ENCODE measurements at places on chromosomes 16 and 17.

DNA sequence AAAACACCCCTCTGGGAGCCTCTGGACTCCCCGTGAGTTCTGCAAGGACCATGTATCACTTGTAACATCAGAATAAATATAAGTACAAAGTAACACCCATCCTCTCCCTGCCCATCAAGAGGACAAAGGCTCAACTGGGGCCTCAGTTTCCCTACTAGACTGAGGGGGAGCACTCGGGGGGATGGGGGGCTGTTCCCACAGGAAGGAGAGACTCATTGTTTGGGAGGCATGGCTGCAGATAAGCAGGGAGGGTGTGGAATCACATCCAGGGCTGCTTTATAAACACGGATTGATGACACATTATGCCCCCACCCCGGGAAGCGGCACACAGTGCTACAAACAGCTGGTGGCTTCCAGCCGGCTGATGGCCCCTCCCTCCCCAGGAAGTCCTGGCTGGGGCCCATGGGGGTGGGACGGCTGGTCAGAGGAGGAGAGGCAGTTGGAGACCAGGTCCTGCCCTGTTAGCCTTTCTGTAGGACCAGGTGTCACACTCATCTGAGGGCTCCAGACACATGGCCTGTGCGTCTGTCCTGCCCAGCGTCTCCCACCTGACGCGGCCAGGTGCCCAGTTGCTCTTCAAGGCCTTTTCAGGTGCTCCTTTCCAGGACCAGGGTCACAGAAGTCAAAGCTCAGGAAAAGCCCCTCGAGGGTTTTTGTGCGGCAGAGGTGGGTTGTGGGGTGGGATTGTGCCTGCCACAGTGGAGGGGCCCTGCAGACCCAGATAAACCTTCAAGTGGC lies 1.3 kb upstream of the MPG start:
- DNase-seq: peak; percentile 91

GRCh38 chr17:1002771-1003555 lies 6.0 kb downstream of the TIMM22 start:
- DNase-seq: no peak

DNA sequence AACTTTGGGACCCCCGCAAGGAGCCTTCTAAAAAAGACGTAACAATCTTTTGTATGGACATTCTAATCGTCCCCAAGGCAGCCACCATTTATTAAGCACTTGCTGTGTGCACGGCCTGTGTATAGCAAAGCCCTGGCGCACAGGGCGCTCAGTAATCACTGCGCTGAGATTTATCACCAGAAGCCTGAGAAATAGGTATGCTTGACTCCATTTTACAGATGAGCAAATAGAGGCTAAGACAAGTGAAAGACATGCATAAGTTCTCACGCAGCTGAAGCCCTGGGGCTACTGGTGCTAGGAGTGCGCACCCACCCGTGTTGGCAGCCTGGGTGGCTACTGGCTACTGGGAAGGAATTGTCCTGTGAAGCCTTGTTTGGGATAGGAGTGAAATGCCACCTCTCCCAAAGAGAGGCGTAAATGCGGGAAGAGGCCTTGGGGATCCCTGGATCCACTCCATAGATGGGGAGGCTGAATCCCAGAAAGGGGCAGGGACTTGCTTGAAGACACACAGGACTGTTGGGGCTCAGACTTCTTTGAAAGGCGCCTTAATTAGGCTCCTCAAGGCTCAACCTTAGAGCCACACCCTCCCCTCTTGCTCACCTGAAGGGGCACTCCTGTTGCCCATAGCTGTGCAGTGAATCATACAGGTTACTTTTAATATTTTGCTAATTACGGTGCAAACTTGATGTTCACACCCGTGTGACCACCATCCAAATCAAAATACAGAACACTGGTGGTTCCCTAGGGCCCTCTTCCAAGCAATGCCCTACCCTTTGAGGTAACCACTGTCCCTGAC lies 634 bp upstream of the NATD1 start:
- DNase-seq: no peak

GRCh38 chr17:68909066-68909465 lies 46.1 kb downstream of the ABCA8 start:
- DNase-seq: no peak

GRCh38 chr17:78583091-78583490 lies 5.9 kb upstream of the DNAH17 start:
- no peak for DNase-seq

- no peak for DNase-seq
Observed at GRCh38 chr16:28131181-28131580, 67.7 kb upstream of the GSG1L start.

DNA sequence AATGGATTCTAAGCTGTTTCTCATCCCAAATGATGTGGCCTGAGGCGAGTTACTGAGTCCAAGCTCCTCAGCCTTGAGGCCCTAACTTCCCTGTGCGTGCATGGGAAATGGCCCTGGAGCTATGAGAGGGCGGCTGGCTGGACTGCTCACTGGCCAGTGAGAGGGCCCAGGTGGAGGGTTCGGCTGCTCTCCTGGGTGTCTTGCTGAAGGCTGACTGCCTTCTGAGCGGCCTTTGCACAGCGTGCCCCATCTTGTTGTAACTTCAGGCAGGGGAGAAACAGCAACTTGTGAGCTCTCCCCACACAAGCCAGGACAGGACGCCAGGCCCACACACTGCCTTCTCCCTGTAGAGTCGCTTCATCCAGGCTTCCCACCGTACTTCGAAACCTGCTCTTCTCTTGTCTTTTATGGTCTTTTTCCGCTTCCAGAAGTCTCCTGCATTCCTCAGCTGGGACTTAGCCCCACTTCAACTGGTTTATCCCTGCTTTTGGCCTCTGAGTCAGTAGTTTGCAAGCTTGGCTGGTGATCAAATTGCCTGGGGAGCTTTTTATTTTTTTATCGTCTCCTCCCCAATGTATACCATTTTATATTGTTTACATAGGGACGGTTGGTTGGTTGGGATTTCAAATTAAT lies 13.3 kb downstream of the CDH3 start:
- no peak for DNase-seq

DNA sequence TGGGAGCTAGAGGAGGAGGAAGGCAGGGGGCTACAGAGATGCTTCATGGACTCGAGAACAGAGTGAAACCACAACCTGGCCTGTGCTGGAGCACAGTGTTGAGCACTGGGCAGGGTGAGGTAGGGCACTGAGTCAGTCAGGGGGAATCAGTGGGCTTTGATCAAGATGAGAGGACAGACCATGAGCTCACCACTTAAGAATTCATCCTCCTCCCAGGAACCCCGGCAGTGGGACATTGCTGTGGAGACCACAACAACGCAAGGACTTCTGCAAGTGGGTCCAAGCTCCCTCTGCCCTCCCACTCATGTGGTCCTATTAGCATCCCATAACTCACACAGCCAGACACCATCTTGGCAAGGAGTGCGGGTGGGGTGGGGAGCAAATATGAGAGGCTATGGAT lies 1.7 kb upstream of the CES5A start:
- DNase-seq: no peak

DNA sequence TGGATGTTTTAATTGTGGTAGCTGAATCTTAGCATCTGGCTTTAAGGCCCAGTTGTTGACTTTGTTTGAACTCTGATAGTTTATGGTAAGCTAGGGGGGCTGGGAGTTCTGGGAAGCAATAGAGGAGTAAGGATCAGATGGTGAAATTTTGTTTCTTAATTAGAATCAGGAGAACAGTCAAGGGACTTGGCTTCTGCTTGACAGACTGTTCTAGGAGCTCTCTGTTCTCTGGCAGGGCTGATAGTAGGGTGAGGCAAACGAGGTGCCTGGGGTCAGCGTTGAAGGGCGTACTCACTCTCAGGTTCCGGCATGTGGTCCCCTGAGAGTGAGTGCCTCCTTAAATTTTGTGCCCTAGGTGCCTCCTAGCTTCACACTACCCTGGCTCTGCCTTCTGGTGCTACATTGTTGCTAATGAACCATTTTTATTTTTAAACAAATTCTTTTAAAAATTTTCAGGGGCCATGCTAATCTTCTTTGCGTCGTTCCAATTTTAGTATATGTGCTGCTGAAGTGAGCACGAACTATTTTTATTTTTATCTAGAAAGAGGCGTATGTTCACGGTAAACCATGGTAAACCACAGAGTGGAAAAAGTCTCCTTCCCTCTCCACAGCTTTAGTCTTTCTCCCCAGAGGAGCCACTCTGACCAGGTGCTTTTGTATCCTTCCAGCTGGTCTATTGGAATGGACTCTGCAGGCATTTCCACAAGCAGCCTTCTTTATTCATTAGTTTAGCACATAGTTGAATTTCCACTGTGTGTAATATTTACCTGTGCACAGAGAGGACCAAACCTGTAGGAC lies 19.7 kb downstream of the SLC7A6 start:
- DNase-seq: no peak

GRCh38 chr17:6408276-6408675 lies 26.6 kb downstream of the AIPL1 start:
- no peak for DNase-seq

DNA sequence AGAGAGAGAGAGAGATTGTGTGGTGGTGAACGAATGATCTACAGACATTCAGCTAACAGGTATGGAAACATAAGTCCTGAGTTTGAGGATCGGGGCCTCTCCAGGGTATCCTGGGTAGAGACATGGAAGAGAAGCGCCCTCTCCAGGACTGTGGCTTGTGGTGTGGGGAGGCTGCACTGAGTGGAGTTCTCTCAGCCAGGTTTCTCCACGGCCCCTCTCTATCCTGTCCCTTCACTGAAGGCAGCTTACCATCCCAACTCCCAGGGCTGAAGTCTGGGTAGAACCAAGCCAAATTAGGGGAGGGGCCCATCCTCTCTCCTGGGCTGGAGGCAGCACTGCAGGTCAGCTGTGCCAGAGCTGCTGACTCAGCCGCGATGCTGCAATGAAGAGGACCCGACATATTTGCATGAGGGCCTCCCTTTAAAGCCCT lies 6.2 kb downstream of the C1QL1 start:
- DNase-seq: no peak

GRCh38 chr17:1755827-1756262 lies 6.0 kb upstream of the SERPINF1 start:
- no peak for DNase-seq

DNA sequence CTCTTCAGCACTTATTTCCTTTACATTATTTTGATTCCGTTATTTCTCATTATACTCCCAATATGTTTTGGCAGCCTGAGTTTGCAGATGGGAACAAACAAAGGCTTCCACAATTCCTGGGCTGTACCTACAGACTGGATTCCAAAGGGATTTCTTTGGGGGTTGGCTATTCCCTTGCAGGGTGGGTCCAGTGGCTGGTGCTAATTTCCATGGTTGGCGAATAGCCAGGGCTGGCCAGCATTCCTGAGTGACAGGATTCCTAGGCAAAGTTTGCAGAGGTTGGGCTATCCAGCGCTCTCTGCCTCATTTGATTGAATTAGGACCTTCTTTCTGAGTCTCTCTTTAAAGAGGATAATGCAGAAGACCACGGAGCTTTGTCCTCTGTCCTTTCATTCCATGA lies 207.4 kb downstream of the MAF start:
- peak; percentile 65 for DNase-seq

- DNase-seq: no peak
Observed at GRCh38 chr17:74803388-74803930, 27.3 kb upstream of the NAT9 start.

GRCh38 chr17:7497636-7498035 lies 13.5 kb downstream of the POLR2A start:
- DNase-seq: no peak

DNA sequence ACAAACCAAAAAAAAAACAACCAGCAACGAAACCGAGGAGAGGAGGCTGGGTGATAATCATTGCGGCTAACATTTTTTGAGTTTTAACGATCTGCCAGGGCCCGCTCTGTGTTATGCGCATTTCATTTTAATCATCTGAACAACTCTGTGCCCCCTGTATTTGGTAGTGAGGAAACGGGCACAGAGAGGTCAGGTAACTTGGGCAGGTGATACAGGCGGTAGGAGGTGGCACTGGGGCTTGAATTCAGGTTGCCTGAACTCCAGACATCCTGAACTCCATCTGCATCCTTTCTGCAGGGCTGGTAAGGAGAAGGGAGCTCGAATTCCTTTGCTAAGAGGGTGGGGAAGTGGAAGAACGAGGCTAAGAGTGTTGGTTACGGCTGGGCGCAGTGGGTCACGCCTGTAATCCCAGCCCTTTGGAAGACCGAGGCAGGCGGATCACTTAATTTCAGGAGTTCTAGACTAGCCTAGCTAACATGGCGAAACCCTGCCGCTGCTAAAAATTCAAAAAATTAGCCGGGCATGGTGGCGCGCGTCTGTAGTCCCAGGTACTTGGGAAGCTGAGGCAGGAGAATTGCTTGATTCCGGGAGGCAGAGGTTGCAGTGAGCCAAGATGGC lies 1.1 kb downstream of the CLUAP1 start:
- DNase-seq: peak; percentile 53

GRCh38 chr17:37106049-37106448 lies 157.3 kb downstream of the AATF start:
- DNase-seq: no peak

GRCh38 chr16:27242868-27243590 lies 25.5 kb downstream of the NSMCE1 start:
- no peak for DNase-seq

DNA sequence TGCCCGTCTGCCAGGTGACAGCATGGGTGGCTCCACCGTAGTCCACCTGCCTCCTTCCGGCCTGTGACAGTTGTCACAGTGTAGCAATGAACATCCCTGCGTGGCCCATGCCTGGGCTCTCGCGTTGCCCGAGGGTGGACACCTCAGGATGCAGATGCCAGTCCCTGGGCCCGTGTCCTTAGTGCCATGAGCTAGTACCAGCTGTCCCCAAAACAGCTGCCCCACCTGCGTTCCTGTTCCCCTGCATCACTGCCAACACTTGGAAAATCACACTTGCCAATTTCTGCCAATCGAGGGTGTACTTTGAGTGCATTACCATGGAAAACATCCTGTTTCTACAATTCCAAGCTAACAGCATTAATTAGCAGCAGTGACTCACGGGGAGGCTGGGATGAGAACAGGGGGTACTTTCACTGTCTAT lies 9.0 kb upstream of the C16orf95 start:
- DNase-seq: no peak

DNA sequence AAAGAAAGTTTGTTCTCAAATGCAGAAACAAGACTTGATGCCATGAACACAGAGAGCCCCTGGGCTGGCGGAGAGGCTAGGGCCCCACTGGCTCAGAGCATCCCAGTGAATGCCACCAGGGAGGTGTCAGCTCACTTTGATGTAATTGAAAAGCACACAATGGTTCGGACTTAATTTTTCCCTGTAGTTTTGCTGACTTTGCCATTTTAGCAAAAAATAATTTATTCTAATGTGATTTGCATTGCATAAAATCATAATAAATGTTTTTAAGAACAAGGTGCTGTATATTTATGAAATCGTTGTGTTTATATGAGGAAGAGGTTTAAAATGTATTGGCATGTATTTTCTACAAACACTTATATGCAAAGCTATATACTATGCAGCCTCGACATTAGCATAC lies 140.5 kb downstream of the HS3ST4 start:
- no peak for DNase-seq

DNA sequence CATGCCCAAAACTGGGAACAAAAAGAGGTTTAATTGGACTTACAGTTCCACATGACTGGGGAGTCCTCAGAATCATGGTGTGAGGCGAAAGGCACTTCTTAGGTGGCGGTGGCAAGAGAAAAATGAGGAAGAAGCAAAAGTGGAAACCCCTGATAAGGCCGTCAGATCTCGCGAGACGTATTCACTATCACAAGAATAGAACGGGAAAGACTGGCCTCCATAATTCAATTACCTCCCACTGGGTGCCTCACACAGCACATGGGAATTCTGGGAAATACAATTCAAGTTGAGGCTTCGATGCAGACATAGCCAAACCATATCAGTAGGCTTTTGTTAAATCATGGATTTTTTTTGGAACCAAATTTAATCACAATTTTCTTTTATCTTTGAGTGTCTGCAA lies 24.4 kb downstream of the RBL2 start:
- no peak for DNase-seq

Data from cardiac septum (tissue), 1 donor.